Fibroblast of lung (primary cell): ENCODE measurements at places on chromosomes 1 and 21. TPM values are rescaled to one million over a fixed set of nuclear protein-coding genes. Genes with fewer than 3 reads are reported as not detected.

Gene SGIP1
- total RNA-seq: 11.0 and 37.8 TPM in 2 replicates

Gene GLUL
- 423 and 523 TPM in 2 replicates for total RNA-seq

Gene AMY1C
- not detected in 2 replicates for total RNA-seq

Gene FOXO6
- total RNA-seq: under 0.01 TPM in 2 replicates

Gene TNN
- total RNA-seq: not detected in 2 replicates

DNA sequence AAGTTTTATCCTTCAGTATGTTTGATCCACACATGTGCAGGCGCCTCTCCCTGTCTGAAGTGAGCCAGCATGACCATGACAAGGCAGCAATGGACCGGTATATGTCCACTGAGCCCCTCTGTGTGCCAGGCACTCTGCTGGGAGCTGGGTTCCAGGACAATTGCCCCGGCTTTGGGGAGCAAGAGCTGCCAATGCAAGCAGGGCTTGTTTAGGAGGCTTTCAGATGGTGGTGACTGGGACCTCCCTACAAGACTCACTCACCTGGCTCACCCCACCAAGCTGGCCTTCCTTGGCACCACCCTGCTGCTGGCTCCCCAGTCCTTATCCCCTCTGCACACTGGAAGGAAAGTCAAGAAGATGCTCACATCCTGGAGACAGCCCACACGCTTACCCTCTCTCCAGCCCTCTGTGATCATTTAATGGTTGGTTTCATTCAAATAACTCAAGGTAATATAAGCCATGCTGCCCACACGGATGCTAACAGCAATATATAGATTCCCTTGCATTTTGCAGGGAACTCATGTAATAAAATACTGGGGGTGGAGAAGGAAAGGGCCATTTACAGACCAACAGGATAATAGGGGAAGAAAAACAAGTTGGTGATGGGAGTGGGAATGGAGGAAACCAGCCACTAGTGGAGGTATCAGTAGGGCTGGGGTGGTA, 23.6 kb downstream of the KCND3 start:
- H3K4me1 ChIP-seq: no peaks in the 10 kb centered on the region
- no peak overlapping the region for H3K27ac ChIP-seq
- no peaks in the 10 kb centered on the region for H3K36me3 ChIP-seq

Gene EPHB2
- total RNA-seq: 11.2 and 12.3 TPM in 2 replicates

DNA sequence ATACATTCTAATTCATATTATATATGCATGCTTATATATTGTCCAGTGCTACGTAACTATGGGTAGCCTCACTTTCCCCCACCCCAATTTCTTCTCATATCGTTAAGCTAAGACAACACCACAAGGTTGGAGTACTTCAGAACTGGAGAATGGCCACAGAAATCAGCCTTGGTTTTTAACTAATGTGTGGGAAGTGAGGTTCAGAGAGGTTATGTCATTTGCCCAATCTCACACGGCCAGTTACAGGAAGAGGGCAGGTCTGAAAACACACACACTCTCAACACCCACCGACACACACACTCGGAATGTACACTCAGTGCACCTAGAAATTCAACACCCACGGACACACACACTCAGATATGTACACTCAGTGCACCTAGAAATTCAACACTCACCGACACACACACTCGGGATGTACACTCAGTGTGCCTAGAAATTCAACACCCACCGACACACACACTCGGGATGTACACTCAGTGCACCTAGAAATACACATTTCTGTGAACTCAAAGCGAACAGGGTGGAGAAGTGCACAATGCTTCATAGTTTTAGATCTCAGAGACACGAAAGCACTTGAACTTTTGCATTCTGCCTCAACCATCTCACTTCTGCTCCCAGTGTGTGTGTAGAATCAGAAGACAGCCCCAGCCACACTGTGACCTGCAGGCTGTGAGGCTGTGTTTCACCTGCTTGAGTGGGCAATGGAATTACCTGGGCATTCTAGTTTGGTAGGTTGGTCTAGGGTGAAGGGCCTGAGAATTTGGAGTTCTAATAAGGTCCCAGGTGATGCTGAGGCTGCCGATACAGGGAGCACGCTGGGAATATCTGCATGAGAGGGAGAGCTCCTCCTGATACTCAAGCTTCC, 170.4 kb downstream of the CLIC6 start:
- peaks cover 20% of the 10 kb centered on the region for H3K36me3 ChIP-seq
- DNase-seq: no peak
- peak overlapping the region; percentile 39 for H3K27ac ChIP-seq

Gene HPCAL4
- not detected in 2 replicates for total RNA-seq

GRCh38 chr1:59293206-59293605, 3.7 kb upstream of the FGGY start:
- H3K4me1 ChIP-seq: peaks cover 4% of the 10 kb centered on the region
- no peaks in the 10 kb centered on the region for H3K36me3 ChIP-seq
- no peaks in the 10 kb centered on the region for H3K27me3 ChIP-seq
- DNase-seq: no peak

GRCh38 chr1:228964178-228965089, 229.2 kb downstream of the RHOU start:
- DNase-seq: peak; percentile 92
- H3K27me3 ChIP-seq: no peaks in the 10 kb centered on the region
- H3K4me1 ChIP-seq: peaks cover 8% of the 10 kb centered on the region
- no peak overlapping the region for H3K4me3 ChIP-seq
- no peaks in the 10 kb centered on the region for H3K36me3 ChIP-seq

Gene PRKAB2
- total RNA-seq: 13.9 and 22.0 TPM in 2 replicates

DNA sequence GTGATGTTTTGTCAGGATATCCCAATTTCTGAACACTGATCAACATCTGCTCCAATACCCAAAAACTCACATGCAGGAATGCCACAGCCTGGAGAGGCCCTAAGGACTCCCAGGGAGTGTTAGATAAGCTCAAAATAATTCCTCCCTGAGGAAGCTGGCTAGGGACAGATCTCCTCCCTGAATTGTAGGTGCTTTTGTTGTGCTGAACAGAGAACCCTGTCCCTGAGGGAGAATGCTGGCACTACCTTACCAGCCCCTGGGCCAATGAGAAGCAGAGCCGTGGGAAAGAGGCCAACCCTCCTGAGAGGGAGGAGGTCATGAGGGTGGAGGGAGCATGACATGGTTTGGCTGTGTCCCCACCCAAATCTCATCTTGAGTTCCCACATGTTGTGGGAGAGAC, 73.6 kb upstream of the PTGFRN start:
- no peak overlapping the region for H3K27ac ChIP-seq
- no peaks in the 10 kb centered on the region for H3K36me3 ChIP-seq
- no peak overlapping the region for H3K4me3 ChIP-seq
- H3K4me1 ChIP-seq: no peaks in the 10 kb centered on the region

GRCh38 chr1:28540651-28541050, 12.2 kb upstream of the TRNAU1AP start:
- no peak overlapping the region for H3K4me3 ChIP-seq
- H3K27ac ChIP-seq: no peak overlapping the region
- no peaks in the 10 kb centered on the region for H3K27me3 ChIP-seq
- H3K4me1 ChIP-seq: no peaks in the 10 kb centered on the region
- DNase-seq: no peak

GRCh38 chr1:17520473-17521319, 18.8 kb upstream of the ARHGEF10L start:
- no peak for DNase-seq
- H3K27ac ChIP-seq: no peak overlapping the region

- H3K4me1 ChIP-seq: no peaks in the 10 kb centered on the region
- no peaks in the 10 kb centered on the region for H3K27me3 ChIP-seq
- H3K27ac ChIP-seq: no peak overlapping the region
- no peaks in the 10 kb centered on the region for H3K36me3 ChIP-seq
- no peak overlapping the region for H3K4me3 ChIP-seq
These were observed 204.1 kb upstream of the PTGFR start for GRCh38 chr1:78286686-78287085.
